Caudate nucleus (tissue), 63 donors: ENCODE measurements at places on chromosomes 6 and 20.

DNA sequence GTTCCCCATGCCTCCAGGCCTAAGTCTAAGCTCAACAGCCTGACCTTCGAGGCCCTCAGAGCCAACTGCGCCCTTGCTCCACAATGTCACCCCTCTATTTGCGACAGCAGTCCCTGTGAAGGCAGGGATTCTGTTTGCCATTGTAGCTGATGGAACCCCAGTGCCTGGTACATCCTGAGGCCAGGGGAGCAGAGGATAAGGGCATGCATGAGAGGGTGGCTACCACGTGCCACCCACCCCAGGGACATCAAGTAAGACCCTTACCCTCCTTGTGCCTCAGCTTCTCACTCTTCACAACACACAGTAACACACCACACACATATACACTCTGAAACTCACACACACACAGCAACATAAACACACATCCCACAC lies 20.0 kb upstream of the SIRPA start:
- DNase-seq: no peak

DNA sequence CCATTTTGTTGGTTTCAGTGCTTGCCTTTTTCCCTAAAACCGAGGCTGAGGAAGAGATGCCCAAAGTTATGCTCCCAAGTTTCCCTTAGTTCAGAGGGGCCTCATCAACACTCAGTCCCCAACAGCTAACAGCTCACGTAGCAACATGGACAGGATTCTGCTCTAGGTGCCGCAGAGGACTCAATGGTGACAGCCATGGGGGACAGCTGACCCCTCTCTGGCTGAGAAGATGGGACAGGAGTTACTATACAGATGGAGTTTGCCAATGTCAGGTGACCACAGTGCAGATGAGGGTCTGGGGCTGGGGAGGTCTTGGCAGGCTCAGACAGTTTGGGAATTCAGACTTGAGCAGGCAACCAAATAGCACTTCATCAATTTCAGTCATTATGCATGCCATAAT lies 67.3 kb downstream of the NPEPL1 start:
- no peak for DNase-seq

DNA sequence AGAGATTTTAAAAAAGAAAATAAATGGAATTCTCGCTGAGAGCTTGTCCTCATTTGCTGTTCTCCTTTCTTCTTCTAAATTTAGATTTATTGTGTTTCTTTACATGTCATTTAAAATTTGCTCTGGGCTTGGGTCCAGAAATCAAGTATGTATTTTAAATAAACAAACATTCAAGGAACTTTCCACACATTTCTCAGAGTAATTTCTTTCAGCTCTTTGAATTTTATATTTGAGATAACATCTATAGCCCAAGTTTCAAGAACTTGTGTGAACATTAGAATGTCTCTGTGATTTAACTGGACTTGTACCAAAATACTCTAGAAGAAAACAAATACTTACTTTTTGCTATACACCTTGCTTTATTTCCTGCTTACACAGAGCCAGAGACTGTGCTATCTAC lies 192.3 kb downstream of the TMEM200A start:
- DNase-seq: no peak

DNA sequence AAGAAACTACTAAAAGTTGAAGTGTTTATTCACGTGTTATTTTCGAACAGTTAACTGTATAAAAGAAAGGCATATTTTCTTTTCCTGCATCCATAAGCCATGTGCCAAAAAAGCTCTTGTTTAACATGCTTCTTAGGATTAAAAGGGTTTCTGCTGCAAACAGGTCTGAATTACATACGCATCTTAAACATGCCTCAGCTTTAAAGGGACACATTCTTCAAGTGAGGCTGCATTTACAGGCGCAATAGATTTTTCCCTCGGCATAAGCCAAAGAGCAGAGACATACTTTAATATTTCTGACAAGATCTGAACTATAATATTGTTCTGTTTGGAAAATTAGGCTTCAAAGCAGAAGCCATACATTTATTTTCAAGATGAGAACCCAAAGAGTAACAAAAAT lies 39.4 kb downstream of the PDE7B start:
- DNase-seq: no peak

DNA sequence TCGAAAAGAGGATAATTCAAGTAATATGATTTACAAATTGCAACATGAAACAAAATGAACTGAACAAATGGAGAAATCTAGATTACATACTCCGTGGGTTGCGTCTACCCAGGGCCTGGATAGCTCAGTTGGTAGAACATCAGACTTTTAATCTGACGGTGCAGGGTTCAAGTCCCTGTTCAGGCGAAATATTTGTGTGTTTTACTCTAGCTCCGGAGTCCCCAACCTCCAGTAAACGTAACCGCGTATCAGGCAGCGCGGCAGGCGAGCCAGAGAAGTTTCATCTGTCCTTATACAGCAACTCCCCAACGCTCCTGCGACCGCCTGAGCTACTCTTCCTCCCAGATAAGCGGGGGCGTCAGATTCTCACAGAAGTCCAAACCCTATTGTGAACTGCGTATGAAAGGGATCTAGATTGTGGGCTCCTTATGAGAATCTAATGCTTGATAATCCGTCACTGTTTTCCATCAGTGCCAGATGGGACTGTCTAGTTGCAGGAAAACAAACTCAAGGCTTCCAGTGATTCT lies 176.1 kb downstream of the TRIM27 start:
- no peak for DNase-seq

DNA sequence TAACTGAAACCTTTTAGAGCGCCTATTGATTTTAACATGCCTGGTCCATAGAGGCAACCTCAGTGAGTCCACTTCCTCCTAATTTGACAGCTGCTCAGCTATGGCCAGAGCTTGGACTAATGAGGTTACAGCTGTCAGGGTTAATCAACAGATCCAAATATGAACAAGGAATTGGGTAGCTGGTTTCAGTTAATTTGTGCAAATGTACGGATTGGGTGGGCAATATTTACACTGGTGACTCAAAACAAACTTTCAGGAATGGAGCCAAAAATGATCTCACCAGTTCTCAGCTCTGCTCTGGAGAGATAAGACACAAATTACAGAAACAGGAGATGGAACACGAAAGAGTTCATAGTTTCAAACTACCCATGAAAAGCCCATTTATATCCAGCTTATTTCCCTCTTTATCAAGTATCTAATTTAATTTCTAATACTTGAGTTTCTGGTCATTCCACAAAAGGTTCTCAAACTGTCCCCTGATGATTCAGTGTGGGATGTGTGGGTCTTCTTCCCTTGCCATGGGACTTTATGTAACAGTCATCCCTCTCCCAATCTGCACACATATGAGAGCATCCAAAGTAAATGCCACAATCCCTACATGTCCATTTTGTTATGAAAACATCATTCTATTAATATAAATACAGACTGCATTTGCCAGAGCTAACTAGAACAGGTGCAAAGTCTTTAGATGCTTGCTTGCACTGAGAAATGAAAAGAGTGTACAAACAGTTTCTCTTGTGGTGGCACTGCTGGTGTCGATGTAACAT lies 149.9 kb downstream of the RPS12 start:
- no peak for DNase-seq

- no peak for DNase-seq
Observed at GRCh38 chr6:149026530-149026942, 279.7 kb downstream of the UST start.
